ENCODE measurements at places on chromosomes 11 and 22.

DNA sequence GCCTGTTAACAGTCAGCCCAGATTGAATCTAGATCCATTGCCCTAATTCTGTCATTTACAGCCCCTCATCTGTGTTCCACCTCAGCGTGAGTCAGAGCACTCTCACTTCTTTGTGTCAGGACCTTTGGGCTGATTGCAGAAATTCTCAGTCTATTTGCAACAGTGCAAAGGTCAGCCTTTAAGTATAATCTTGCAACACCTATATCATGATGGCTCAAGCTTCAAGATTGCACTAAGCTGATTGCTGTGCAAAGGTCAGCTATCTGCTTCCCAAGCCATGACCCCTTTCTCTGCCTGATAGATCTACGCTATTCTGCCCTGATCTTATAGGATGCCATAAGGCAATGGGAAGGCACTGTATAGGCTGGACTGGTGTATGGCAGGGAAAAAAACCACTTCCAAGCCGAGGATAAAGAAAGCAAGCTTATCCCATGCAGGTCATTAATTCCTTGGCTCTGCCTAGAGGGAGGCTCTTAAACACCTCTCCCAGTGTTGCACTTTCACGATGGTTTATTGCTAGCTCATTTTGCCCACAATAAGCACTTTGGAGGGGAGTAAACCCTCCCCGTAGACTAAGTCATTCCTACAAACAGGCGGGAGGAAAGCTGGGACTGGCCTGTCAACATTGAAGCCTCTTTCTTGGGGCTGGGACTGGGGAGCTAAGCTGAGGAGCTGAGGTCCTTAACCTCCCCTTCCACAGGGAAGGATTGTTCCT, 100.6 kb downstream of the RRAS2 start:
- peak; percentile 75 for DNase-seq

DNA sequence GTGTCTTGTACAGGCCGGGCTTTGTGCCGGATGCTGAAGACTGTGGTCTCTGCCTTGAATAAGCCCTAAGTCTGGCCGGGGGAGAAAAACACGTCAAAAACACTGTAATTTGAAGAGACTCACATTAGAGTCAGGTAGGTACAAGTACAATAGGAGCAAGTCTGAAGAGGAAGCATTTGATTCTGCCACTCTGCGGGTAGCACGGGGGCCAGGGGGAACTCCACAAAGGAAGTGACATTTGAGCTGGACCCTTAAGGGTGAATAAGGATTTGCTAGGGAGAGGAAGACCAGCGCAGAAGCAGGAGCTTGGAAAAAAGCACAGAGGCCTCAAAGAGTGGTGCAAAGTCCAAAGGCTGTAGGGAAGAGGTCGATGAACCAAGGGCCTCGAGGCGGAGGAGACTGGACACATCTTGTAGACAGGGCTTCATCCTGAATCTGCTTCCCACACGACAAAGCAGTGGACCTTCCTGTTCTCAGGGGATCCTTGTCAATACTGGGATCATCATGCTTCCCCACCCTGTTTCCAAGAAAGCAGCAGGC, 38.7 kb downstream of the BUD13 start:
- no peak for DNase-seq

- peak; percentile 73 for DNase-seq
Measured at GRCh38 chr11:73982595-73982989, at the start of gene UCP2. TSS of gene UCP2 (minus strand) at chr11:73982843. CDS start at chr11:73978378, 4,465 bp downstream.

DNA sequence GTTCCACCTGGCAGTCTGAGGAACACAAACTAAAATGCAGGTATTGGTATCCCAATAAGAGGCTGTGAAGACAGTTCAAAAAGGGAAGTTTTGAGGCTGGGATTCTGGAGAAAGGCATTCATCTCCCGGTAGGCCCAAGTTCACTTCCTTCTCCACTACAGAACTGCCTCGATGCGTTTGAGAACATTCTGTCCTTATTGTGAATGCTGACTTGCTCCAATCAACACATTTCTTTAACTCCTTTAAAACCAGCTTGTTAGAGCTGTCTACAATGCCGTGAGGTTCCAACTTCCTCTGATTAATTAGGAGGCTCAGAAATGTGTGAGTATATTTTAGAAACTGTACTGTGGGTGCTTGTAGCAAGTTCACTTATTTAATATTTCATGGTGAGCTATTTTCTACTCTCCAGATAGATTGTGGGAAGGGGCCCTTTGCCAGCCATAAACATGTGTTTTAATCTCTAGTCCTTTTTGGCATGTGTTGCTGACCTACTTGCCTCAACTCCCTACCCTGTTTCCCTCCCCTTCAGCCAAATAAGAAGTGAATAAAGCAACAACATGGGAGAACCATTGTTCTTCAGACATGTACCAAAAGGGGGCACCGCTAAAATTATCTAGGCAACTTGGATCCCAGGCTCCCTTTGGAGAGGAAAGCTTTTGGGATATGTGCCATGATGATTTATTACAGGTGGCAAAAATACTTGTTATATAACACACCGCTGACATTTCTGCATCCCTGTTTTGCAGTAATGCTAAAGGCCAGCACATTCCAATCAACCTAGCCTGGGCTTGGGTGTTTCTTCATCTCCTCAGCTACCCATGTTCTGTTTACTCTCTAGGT, 245.6 kb downstream of the BLID start:
- DNase-seq = no peak

DNA sequence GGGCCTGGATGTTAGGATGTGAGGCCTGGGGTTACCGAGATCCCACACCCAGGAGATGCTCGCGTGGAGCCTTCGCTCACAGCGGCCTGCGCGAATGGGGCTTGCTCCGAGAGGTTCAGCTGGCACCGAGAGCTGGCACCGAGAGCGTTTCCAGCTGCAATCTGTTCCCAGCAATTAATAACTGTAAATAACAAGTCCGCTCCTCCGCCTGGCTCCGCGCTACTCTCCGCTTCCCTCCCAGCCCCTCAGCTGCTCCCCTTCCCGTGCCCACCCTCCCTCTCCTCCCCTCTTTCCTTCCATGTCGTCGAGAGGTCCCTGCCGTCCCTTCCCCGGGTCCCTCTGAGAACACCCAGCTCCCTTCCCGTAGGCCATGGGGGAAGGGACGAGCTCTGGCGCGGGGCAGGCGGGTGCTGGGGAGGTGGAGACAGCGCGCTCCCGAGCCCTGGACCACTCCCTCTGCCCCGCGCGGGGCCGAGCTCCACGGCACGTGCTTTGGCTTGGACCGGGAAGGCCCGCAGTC, 110.8 kb downstream of the WNT7B start:
- no peak for DNase-seq

DNA sequence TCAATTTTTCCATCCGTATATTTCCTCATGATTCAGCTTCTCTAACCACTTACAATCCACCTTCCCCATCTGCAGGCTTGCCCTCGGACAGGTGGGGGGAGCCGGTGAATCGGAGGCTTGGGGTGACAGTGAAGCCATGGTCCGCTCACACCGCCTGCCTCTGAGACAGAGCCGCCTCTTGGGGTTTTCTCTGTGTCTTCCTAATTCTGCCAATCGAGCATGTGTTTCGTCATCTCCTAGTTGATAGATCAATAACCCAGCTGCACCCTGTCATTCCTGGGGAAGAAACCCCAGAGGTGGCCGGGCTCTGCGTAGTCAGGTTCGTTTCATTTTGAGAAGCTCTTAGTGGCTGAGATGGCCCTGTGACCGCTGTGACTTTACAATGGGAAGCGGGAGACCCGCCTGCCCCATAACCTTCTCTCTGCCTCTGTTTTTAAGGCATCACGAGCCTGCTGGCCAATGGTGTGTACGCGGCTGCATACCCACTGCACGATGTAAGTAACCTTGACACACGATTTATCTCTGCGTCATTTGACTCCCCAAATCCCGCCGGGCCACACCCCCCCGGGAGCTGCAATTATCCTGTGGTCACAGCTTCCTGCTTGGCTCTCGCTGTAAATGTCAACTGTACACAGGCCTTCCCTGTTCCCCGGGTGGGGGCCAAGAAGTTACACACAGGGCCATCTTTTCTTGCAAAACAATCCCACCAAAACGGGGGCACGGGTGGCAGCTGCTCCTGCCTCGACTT, 33.3 kb downstream of the ANO1 start:
- DNase-seq = peak; percentile 67

- peak; percentile 33 for DNase-seq
Measured at GRCh38 chr11:10930224-10930971, 72.5 kb upstream of the ZBED5 start.

DNA sequence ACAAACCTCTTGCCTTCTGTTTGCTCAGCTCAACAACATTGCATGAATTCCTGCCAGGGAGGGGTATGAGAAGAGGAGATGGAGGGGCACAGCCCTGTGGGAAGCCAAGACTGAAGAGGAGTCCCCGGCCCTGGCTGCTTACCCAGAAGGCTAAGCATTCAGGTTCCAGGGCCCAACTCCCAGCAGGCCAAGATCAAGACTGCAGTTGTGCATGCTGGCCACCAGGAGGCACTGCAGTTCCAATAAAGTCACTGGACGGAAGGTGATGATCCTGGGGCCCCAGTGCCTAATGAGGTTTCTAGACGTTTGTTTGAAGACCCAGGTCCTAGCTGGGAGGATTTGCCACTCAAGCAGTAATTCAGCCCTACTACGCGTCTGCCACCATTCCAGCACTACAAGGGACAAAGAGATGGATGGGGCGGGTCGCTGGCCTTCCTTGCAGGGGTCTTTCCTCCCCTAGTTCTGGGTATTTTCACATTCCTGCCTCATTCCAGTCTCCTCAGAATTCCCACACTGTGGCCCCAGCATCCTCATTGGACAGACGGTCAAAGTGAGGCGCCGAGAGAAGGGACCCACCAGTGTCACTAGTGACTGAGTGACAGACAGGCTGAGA, 23.6 kb downstream of the ALX4 start:
- DNase-seq = peak; percentile 44

DNA sequence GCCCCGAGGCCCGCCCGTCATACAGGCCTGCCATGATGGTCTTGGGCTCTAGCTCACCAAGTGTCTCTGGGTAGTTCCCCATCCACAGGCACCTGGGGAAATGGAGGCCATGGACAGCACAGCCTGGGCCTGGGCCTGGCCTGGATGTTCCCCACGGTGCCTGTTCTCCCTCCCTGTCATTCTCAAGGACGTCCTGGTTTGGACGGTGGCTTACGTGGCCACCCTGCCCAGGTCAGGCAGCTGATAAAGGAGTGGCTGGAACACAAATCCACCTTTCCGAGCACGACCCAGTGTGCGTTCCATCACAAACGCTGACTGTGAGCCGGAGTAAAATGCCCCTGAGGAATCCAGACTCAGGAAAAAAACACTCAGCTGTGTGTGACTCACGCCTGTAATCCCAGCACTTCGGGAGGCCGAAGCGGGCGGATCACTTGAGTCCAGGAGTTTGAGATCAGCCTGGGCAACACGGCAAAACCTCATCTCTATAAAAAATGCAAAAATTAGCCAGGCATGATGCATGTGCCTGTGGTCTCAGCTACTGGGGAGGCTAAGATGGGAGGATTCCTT, 41.2 kb upstream of the TESMIN start:
- peak; percentile 4 for DNase-seq

GRCh38 chr11:118552341-118552740, 13.4 kb downstream of the IFT46 start:
- DNase-seq = no peak

- no peak for DNase-seq
Measured at GRCh38 chr11:36127550-36127949, 161.7 kb downstream of the COMMD9 start.

- DNase-seq = no peak
Measured at GRCh38 chr22:33691057-33691630, 229.1 kb downstream of the LARGE1 start.

- DNase-seq = no peak
Measured at GRCh38 chr22:49973018-49973961, 12.7 kb downstream of the PIM3 start.

DNA sequence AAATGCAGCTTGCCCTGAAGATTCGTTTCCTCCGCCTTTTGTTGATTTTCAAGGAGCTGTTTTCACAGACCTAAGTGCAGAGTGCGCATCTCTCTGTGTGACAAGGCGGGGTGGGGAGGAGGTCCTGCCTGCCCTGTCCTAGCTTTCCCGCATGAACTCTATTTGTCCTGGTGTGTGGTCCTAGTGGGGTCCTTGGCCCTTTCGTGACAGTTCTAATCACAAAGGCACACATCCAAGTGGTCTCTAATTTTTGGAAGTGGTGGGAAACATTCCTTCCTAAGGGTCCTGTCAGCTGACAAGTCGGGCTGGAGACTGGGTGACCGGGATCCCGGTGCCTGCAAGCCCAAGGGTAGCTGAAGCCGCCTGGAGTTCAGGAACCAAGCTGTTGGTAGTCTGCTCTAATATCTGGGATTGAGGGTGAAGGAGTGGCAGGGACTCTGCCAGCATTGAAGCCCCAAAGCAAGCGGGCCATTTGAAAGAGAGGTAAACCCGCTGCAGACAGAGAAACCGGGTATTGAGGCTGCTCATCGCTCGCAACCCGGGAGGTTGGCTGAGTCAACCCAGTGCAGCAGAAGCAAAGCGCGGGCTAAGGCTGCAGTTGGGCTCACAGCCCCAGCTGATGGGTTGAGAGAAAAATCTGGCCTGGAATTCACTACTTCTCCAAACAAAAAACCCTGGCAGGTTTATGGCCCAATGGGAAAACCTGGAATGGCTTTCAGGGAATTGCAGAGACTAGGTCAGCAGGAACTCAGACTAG, 28.1 kb upstream of the FBXO3 start:
- peak; percentile 88 for DNase-seq

GRCh38 chr11:11446967-11447366, 93.9 kb upstream of the CSNK2A3 start:
- no peak for DNase-seq

DNA sequence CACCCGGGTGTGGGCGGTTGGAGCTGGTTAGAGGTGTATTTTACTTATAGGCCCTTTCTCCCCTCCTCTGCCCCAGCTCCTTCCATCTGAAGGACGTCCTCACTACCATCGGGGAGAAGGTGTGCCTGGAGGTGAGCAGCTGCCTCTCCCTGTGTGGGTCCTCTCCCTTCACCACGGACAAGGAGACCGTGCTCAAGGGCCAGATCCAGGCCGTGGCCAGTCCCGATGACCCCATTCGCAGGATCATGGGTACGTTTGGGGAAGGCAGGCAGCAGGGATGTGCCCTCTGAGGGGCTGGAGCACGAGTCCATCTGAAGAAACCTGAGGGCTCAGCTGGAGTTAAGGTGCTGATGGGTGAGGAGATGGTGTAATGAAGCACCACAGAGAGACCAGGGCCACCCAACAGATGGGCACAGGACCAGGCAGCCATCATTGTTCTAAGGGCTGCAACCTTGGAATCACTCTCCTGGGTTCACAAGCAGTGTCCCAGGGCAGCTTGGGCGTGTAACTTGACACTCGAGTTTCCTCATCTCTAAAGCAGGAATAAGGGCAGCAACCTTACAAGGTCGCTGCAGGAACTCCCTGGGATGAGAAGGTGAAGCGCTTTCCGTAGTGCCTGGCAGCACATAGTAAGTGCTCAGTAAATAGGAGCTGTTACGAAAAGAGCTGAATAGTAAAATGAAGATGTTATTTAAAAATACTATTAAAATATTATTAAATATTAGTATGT, 29.4 kb downstream of the TCP11L1 start:
- DNase-seq = no peak

- DNase-seq = no peak
Measured at GRCh38 chr11:2440646-2441045, 3.7 kb downstream of the TRPM5 start.

GRCh38 chr11:76234021-76234415, 27.7 kb upstream of the WNT11 start:
- no peak for DNase-seq

All from IMR-90 (cell line).